ENCODE measurements at places on chromosomes 2 and 18.

GRCh38 chr2:241248897-241249296 is 60.4 kb downstream of the ANO7 start:
- DNase-seq, result no peak

- DNase-seq, result peak; percentile 5
Measured at GRCh38 chr2:201235860-201236811, 24.2 kb upstream of the CASP8 start.

DNA sequence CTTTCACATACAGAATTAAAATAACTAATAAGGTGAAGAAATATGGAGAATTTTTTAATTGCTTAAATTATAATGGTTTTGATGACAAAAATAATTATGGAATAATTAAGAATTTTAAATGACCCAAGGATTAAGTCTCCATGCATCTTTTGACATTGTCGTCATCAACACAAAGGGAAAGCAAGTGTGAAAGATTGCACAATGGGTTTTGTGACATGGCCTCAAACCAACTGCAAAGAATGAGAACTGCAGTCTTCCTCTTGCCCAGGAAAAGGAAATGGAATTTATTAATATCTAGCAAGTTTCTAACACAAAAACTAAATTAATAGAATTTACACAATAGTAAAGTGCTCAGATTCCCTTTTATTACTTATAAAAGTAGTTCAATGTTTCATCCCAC is 329.1 kb upstream of the PKDCC start:
- DNase-seq, result no peak

DNA sequence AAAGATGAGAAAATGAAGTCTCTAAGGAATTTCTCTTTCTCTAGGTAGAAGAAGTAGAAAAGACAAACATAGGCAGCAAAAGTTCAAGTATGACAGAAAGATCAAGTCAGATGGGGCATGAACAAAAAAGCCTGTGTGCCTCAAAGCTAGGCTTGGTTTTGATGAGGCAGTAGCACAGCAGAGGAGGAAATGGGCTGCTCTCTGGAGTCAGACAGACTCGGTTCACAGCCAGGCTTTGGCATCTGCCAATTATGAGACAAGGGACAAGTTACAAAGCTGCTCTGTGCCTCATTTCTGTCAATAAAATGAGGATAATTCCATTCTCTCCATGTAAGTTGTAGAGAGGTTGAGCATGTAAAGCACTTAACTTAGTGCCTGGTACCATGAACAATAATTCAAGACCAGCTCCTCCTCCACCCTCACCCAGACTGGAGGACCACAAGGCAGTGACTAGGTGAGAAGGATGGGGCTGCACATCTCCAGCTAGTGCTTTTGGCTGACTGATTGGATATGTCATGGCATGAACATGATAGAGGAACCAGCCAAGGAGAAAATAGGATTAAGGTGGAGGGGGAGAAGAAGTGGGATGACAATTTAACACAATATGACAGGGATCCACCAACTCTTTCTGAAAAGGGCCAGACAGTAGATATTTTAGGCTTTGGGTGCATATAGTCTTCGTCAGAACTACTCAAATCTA is 84.6 kb downstream of the TMEM163 start:
- no peak for DNase-seq

GRCh38 chr2:232420463-232421188 is 14.0 kb downstream of the ALPG start:
- DNase-seq, result no peak

DNA sequence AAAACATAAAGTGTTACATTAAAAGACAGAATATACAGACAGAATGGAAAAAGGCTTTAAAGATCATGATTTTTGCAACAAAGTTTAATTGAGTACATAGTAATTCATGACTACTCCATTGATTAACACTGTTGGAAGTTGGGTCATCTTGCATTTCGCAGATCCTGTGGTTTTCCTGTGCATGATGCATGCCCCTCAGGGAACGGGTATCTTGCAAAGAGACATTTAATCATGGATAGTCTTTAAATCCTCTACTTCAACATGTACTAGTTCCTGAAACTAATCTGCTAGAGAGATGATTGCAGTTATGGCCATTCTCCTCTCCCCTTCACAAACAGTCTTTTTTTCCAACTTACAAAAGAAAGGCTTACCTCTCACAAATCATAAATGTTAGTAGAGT is 155.6 kb upstream of the DSEL start:
- no peak for DNase-seq

- DNase-seq, result no peak
Measured at GRCh38 chr2:225004597-225004996, 37.7 kb downstream of the DOCK10 start.

GRCh38 chr2:100924520-100925451 is 77.3 kb upstream of the RPL31 start:
- no peak for DNase-seq

- no peak for DNase-seq
Measured at GRCh38 chr2:12035029-12035720, 288.7 kb downstream of the LPIN1 start.

- no peak for DNase-seq
Measured at GRCh38 chr2:159925975-159926374, 128.0 kb upstream of the CD302 start.

GRCh38 chr18:55694291-55694690 is 106.3 kb upstream of the TCF4 start:
- DNase-seq, result no peak

GRCh38 chr18:68985172-68985820 is 187.4 kb downstream of the CCDC102B start:
- DNase-seq, result no peak

DNA sequence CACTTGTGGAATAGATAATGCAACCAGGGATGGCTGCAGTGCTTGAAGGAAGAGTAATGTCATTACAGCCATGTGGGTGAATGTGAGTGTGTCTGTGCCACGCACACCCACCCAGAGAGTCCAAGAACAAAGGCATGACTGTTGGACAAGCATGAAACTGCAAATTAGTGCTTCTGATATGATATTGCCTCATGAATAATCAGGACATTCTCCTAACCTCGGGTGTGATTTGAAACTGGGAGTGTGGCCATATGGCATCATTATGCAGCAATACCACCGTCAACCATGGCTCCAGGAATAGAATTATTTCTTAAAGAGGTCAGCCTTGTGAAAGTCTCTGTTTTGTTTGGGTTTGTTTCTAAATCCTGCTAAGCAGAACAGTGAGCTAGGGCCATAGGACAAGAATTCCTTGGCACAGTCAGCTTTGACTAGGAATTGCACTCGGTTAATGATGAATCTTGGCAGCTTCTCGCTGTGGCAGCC is 678.0 kb upstream of the RAB6C start:
- no peak for DNase-seq

- no peak for DNase-seq
Measured at GRCh38 chr2:190530248-190530900, 4.1 kb downstream of the NEMP2 start.

GRCh38 chr2:99159594-99159993 is 4.8 kb downstream of the LIPT1 start:
- no peak for DNase-seq

- peak; percentile 58 for DNase-seq
Measured at GRCh38 chr2:57880967-57881366, 165.6 kb upstream of the VRK2 start.

Measured in SHP77 treated with DMSO at 0.1 percent for 48 hours (cell line).